ENCODE measurements at places on chromosomes 4 and X.

DNA sequence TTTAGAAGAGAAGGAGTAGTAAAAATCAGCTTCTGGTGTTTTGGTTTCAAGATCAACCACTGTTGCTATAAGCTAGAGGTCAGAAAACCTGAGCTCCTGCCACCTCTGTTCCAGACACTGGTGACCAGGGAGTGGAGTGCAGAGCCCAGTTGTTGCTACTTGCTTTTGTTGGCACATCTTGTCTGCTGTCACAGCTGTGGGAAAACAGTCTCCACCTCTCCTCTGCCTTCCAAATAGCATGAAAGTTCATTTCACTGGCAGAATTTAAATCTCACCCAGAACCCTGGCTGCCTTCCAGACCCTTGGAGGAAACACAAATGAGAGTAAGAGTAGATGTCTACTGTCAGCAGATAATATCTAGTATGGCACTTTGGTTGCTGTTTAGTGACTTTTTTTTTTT is 297.5 kb upstream of the KLF3 start:
- no peak for DNase-seq

DNA sequence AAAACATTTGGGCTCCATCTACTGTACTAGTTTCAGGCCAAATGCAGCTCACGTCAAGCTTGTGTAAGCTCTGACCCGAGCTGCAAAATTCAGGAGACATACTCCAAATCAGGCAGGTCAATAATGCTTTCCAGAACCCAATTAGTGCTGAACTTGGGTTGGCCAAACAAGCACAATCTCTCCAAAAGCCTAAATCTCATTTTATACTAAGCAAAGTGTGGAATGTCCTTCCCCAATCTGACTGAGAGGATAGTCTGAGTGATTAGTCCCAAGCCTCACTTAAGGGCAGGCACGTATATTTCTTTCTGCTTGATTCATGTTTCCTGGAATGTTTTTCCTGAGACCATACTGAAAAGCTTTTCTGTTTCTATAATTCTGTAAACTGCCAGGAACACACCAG is 79.9 kb downstream of the NKX6-1 start:
- no peak for DNase-seq

DNA sequence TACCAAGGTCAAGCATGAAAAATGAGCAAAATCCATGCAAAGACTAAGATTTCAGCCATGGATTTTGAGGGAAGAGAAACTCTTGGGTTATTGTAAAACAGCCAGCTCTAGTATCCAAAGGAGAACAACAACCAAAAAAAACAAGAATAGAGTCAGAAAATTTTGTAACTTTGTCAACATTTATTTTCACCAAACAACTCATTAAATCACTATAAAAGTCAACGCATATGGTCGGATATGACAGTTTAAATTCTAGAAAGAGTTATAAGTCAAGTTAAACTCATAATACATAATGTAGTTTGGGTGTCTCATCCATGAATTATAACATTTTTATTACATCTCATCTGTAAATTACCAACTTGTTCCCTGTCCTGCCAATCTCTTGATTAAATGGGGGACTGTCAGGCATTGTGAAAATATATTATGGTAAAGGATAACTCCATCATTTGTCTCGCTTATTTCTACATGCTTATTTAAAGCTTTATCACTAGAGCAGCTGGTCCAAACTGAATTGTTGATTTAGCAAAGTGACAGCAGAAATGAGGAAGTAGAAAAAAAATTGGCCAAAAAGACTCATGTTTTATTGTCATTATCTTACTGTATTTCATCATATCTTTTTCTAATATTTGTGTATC is 224.8 kb upstream of the NOCT start:
- no peak for DNase-seq

GRCh38 chrX:17030580-17031270 is 84.3 kb downstream of the REPS2 start:
- no peak for DNase-seq

- no peak for DNase-seq
Observed at GRCh38 chr4:10442976-10443375, 14.2 kb downstream of the ZNF518B start.

DNA sequence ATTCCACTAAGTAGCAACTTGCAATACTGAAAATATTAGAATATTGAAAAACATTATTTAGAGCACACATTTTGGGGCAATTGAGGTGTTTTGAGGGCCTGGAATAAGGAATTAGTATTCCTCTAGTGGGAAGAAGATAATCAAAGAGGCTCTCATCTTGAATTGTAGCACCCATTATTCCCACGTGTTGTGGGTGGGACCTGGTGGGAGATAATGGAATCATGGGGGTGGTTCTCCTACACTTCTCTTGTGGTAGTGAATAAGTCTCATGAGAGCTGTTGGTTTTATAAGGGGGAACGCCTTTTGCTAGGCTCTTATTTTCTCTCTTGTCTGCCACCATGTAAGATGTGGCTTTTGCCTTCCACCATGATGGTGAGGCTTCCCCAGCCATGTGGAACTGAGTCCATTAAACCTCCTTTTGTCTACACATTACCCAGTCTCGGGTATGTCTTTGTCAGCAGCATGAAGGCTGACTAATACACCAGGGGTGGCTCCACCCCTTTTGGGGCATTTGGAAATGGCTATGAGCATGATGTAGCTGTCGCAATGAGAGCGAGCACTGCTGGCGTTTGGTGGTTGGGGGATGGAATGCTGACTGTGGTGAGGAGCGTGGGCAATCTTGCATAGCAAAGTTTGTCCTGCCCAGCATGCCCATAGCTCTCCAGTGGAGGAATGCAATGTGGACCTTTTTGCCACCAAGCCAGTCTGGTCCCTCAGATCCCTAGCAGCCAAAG is 308.2 kb downstream of the FRMPD4 start:
- DNase-seq, result no peak

GRCh38 chrX:49960061-49960460 is 37.7 kb downstream of the CLCN5 start:
- no peak for DNase-seq

Measured in iPS-NIHi11 (cell line).